IMR-90 (cell line): ENCODE measurements at places on chromosomes 5 and 9.

GRCh38 chr5:3377831-3378230 lies 217.8 kb upstream of the IRX1 start:
- no peak for DNase-seq

GRCh38 chr9:108077556-108077955 lies 588.0 kb upstream of the KLF4 start:
- no peak for DNase-seq

GRCh38 chr5:52685971-52686370 lies 101.7 kb upstream of the ITGA1 start:
- no peak for DNase-seq

DNA sequence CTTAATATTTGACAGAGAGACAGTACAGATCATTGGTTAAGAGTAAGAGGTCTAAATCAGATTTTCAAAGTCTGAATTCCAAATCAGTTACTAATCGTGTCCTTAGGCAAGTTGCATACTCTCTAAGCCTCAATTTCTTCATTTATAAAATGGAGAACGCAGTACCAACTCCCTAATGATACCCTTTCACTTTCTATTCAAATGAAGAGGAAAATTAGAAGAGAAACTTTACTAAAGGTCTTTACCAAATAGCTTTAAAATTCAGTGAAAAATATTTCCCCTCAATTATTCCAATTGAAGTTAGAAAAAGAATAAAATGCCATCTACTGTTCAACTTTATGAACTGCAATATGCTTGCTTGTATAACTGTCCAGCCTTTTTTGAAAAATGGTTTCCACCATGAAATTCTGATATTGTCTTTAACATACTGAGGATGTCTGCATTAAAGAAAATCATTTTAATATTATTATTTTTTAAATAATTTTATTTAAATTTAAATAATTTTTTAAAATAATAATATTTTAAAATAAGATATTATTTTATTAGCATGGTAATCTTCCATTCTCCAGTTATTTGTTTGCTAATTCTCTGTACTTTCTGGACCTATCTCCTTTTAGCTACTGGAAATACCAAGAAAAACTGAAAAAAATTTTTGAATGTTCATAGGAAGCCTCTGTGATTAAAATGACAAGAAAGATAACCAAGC lies 36.0 kb downstream of the POC5 start:
- peak; percentile 60 for DNase-seq

GRCh38 chr9:129496473-129497004 lies 124.4 kb downstream of the C9orf50 start:
- DNase-seq, result peak; percentile 91

- no peak for DNase-seq
Observed at GRCh38 chr9:33787839-33788238, 7.5 kb upstream of the PRSS3 start.

DNA sequence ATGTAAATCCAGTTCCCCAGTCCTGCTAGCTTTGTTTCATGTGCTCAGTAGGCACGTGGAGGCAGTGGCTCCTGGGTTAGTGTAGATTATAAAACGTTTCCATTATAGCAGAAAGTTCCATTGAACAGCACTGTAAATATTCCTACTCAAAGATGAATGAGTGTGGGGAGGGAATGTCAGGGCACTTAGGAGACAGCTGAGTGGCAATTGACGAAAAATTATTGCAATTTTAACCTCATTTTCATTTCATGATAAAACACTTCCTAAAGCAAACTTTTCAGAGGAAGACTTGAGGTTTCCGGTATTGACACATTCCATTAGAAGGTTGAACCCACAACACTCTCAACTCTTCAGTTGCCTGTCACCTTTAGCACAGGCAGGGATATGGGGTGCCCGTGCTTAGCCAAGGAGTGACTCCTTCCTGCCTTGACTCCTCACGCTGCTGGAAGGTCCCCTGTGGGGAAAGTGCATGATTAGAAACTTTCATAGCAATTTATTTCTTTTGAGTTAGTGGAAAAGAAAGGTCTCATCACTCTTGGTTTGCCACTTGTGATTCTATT lies 41.2 kb downstream of the SLC46A2 start:
- DNase-seq, result no peak

DNA sequence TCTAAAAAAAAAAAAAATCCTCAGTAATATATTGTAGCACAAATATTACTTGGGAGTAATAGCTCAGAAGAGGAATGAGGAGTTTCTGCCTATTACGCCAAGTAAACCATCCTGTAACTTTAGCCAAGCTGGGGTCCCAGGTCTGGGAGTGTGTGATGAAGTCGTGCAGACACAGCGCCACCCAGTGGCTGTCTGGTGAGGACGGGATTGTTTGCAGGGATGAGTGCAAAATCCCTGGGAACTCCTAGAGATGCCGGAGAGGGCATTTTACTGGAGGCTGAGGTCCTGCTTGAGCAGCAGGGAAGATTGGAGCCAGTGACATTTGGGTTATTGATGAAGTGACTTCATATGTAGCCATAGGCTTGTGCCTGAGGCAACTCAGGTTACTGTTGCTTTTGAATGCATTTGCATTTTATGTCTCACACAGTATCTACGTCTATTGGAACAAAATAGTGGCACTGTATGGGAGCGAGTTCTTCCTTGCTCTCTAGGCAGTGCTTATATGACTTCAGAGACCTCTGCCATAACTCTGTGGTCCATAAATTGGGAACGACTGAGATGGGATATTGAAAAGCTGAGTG lies 72.8 kb downstream of the PSAT1 start:
- peak; percentile 69 for DNase-seq

- peak; percentile 94 for DNase-seq
Observed at GRCh38 chr9:35844628-35845270, 15.7 kb downstream of the TMEM8B start.

- DNase-seq, result no peak
Observed at GRCh38 chr5:7478459-7478858, 82.5 kb downstream of the ADCY2 start.

- no peak for DNase-seq
Observed at GRCh38 chr5:162128117-162128516, 60.5 kb downstream of the GABRG2 start.

DNA sequence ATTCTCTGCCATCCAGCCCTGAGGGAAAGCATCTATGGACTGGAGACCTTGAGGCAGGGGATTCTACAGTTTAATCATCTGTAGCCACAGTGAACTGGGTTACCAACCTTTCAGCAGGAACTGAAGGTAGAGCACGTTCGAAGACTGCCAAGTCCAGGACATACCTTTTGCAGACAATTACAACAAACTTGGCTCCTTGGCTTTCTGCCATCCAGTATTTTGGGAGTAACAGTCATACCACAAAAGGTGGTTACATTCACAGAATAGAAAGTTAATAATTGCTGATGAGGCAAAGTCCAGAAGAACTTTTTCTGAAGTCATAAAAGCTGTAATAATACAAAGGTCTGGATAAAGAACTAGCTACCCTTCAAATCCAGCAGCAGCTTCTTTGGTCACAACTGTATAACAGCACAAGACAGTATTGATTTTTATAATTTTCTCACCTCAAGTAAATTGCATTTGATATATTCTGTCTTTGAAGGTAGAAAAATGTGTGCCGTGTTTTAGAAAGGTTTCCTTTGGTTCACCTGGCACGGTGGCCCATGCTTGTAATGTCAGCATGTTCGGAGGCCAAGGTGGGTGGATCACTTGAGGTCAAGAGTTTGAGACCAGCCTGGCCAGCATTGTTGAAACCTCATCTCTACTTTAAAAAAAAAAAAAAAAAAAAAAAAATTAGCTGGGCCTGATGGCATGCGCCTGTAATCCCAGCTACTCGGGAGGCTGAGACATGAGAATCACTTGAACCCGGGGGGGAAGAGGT lies 236.6 kb downstream of the NR3C1 start:
- DNase-seq, result no peak

GRCh38 chr9:86470326-86470725 lies 116.1 kb upstream of the TUT7 start:
- DNase-seq, result peak; percentile 19

- no peak for DNase-seq
Observed at GRCh38 chr5:10876006-10876744, 115.1 kb upstream of the DAP start.

DNA sequence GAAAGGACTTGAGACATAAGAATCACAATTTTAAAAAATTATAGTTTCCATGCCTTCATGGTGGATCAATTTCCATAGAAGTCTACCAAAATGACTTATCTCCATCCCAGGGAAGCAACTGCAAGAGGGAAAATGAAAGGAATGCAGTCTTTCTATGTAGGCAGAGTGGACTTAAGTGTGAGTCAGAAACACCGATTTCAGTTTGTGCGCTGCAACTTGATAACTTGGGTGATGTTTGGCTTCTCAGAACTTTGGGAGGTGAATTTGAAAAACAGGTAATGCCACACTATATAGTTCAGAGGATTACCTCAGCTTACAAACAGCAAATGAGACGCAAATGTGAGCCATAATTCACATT lies 708 bp upstream of the CSNK1G3 start:
- peak; percentile 70 for DNase-seq

DNA sequence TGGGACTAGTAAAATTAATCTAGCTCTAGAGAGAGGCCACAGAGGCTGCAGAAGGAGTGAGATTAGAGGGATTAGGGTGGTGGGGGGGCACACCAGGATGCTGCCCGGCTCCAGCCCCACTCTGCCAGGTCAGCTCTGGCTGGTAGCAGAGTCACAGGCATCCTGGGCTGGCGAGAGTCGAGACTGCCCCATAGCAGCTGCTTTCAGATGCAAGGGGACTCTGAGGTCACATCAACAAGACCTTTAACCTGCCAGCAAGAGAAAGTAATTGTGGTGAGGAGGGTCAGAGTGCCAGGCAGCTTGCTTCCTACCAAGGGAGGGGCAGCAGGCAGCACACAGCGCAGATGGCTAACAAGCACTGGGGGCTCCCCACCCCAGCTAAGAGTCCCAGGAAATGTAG lies 7.5 kb downstream of the EPB41L4B start:
- DNase-seq, result no peak

- DNase-seq, result peak; percentile 16
Observed at GRCh38 chr9:35996358-35996970, 38.5 kb upstream of the OR2S2 start.

DNA sequence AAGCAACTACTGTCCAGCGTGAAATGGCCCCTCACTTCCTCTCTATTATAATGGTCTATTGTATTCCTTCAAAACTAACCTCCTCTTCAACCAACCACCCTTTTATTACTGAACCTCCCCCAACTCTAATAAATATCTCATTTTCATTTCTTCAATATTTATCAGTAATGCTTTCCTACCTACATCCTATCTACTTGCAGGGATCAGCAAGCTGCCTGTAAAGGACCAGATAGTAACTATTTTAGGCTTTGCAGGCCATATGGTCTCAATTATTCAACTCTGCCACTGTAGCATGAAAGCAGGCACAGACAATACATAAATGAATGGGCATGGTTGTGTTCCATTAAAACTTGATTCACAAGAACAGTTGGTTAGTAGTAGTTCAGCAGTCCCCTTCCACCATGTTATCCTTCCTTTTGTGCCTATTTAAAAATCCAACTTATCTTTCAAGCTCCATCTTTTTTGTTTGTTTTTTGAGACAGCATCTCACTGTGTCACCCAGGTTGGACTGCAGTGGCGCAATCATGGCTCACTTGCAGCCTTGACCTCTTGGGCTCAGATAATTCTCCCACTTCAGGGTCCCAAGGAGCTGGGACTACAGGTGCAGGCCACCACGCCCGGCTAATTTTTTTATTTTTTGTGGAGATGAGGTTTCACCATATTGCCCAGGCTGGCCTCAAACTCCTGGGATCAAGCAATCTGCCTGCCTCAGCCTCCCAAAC lies 45.8 kb downstream of the PCDHGC5 start:
- no peak for DNase-seq

DNA sequence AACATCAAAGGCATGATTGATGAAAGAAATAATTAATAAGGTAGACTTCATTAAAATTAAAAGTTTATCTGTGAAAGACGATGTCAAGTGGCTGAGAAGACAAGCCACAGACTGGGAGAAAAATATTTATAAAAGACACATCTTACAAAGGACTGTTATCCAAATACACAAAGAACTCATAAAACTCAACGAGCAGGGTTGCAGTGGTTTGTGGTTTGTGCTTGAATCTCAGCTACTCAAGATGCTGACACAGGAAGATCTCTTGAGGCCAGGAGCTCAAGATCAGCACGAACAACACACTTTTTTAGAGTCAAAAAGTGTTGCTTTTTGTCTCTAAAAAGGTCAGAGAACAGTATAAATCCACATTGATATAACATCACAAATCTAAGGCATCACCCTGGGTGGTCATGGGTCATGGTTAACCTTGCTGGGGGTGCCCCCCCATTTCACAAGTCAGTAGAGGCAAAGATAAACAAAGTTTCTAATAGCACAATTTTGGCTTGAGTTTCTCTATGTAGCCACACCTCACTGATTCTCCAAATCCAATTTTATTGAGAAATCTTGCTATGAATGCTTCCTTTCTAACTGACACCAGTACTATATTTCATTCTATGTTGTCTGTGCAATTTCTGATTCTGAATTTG lies 342.9 kb upstream of the RPS23 start:
- DNase-seq, result no peak

DNA sequence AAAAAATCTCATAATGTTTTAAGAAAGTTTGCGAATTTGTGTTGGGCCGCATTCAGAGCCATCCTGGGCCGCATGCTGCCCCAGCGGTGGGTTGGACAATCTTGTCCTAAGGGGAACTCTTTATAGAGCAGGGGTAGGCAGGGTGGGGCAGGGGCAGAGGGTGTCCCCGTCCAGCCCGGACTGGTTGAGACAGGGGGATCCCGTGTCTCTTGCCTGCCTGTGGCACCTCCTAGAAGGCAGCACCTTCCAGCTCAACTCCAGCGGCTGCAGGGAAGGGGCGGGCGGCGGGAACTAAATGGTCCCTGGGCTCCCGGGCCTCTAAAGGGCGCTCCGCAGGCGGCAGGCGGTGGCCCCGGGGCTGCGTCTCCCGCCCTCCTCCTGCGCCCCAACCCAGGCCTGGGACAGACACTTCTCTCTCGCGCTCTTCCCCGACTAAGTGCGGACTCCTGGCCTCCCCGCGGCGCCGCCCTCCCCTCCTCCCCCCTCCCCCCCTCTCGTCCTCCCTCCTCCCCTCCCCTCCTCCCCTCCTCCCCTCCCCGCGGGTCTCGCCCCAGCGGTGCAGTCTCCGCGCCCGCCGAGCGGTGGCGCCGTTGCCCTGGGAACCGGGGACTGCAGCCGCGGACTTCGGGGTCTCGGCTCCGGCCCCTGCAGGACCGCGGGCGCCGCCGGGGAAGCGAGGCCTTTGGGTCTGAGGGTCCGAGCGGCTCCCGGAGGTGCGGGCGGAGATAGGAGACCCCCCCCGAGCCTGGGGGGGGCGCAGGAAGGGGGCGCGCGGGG lies 132.6 kb downstream of the MRPL36 start:
- DNase-seq, result no peak

- DNase-seq, result no peak
Observed at GRCh38 chr5:160485364-160485969, 63.8 kb downstream of the PTTG1 start.

GRCh38 chr5:171598641-171599152 lies 179.2 kb downstream of the FGF18 start:
- DNase-seq, result no peak

- DNase-seq, result no peak
Observed at GRCh38 chr9:104775976-104776375, 12.0 kb downstream of the NIPSNAP3B start.

GRCh38 chr5:137933491-137933911 lies 44.2 kb downstream of the PKD2L2 start:
- DNase-seq, result peak; percentile 57
